ENCODE measurements at places on chromosomes 5 and 9.

DNA sequence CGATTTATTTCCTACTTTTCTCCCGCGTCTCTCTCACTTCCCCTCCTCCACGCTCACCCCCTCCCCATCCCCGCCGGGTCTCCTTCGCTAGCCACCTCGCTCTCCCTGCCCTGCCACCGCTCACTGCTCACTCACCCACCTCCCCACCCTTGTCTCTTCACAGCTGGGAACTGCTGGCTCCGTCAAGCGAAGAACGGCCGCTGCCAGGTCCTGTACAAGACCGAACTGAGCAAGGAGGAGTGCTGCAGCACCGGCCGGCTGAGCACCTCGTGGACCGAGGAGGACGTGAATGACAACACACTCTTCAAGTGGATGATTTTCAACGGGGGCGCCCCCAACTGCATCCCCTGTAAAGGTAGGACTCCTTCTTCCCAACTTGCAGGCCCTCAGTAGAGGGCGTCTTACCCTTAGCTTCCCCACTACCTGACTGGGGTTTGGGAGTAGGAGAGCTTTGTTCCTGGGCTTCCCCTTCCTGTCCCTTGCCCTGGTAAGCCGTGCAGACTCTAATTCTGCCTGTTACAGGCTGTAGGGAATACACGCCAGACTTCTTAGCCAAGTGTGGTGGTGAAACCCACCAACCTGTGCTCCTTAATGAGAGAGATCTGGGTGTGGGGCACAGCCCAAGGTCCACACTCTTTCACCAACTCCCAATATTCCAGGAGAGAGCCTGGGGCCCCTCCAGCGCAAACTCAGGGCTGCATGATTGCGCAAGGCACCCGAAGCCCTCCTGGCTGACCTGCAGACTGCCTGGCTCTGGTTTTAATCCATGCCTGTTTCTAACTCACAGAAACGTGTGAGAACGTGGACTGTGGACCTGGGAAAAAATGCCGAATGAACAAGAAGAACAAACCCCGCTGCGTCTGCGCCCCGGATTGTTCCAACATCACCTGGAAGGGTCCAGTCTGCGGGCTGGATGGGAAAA is 2.5 kb downstream of the FST start:
- no peak for DNase-seq

DNA sequence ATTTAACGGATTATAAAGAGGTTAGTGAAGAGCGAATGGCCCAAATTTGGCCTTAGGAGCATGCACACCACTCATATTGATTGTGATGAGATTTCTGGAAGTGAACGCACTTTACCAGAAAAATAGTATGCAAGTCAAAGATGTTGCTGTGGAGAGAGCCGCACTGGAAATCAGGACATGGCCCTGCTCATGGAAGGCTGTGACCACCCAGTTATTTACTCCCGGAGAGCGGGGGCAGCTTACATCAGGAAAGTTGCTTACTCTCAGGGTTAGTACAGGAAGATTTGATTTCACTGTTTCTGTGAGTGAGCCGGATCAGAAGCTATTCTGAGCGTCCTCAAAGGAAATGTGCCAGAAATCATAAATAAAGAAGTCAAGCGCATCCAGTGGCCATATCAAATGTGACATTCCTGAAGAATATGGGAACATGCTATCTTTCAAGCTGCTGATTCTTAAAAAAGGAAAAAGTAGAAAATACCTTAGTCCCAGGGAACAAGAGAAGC is 42.9 kb upstream of the STRBP start:
- DNase-seq, result no peak

- no peak for DNase-seq
Observed at GRCh38 chr9:89591274-89592212, 13.3 kb upstream of the GADD45G start.

GRCh38 chr9:107504585-107505455 is 15.3 kb upstream of the KLF4 start:
- DNase-seq, result no peak

GRCh38 chr5:178940569-178941360 is at the start of gene ZNF454:
Gene ZNF454, plus strand, starts transcription at chr5:178941198. Its CDS starts 1,594 bp downstream, at chr5:178942792.
- DNase-seq, result no peak

DNA sequence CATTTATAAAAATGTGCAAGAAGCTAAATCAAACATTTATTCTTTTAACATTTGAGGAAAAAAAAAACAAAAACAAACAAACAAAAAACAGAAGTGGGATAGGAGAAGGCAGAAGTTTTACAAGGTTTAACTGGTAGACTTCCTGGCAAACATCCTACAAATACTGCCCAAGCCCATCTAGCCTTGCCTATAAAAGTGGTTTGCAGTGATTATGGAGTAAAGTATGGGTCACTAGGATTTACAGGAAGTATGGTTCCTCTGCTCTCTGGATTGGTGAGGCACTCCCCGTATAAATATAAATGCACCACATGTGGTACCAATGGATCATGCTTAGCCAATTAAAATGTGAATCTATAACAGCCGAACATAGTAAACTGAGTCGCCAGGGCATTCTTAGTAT is 291.9 kb downstream of the EDIL3 start:
- no peak for DNase-seq

DNA sequence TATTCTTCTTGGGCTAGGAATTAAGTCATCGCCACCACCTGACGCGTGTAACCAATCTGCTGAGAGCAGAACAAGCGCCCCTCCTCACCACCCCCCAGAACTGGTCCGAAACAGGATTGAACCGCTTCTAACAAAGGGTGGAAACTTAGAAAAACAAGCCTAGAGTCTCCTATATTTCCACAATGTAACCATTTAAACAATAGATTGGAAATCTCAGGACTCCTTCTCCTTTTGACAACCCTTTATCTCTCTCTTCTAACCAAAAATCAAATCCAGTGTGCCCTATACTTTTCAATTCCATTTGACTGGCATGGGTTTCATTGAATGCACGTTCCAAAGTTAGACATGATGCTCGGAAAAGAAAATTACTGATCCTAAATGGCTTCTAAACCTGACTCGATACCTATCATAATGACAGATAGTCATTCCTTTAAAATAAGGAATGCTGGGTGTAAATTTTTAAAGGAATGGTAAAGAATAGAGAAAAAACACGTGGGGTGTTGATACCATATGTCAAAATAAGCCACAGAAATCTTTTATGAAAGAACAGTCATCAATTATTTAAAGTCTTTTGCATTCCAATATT is 1.2 kb downstream of the ARRDC3 start:
- peak; percentile 86 for DNase-seq

DNA sequence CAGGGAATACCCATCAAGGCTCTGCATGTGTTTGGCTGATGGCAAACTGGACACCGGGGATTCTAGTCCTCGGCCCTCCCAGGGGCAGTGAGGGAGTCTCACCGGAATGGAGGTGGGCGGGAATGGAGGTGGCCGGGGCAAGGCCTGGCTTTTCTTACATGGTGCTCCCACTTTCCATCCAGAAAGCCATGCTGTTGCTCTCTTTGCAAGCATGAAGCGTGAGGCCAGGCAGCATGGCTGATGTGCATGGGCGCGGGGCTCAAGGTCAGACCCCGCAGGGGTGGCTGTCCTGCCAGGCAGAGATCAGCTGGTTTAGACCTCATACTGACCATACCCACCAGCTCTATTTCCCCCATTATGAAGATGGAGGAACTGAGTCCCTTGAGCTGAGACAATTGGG is 108.0 kb upstream of the PHYKPL start:
- no peak for DNase-seq

- DNase-seq, result no peak
Observed at GRCh38 chr5:108387758-108388157, 5.9 kb upstream of the FBXL17 start.

GRCh38 chr9:114070188-114071103 is 7.7 kb downstream of the AMBP start:
- no peak for DNase-seq

GRCh38 chr9:86893811-86894490 is 53.4 kb downstream of the GAS1 start:
- no peak for DNase-seq

- DNase-seq, result no peak
Observed at GRCh38 chr5:151060742-151061141, 20.1 kb downstream of the TNIP1 start.

Data from CD4-positive, alpha-beta T cell treated with Interferon alpha-2 for 1 hour (primary cell).